ENCODE measurements at places on chromosomes 13 and 19.

- no peak for DNase-seq
Observed at GRCh38 chr19:42634409-42635232, 39.9 kb upstream of the CEACAM8 start.

DNA sequence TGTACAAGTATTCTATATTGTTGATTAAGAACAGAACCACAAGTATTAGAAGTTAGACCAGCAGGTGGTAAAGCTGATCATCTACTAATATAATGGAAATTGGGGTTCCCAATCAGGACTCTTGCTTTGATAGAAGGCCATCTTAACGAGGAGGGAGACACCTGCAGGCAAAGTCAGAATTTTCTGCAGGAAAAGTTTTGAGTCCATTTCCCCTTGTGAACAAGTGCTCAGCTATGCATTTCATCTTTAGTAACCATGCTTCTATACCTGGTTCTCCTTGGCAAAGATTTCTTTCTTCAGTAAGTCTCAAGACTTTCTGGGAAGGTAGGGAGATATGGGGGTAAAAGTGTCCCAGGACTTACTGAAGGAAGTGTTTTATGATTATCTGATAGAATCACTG, 36.1 kb upstream of the USPL1 start:
- DNase-seq: no peak

DNA sequence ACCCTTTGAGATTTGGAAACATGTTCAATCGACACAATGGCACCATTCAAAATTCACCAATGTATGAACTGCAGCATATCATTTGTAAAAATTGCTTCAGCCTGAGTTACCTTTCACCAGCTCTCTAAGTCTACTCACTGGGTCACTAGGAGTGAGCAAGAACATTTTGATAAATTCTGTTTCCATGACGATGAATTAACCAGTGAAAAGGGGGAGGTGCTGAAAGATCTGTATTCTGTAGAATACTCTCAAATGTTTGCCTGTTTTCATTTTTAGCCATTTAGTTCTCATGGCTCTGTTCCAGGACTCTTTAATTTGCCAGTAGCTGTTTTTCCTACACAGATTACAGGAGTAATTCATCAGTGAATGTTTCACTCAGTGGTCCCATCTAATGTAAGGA, 883.4 kb downstream of the DIAPH3 start:
- DNase-seq: no peak

- DNase-seq: no peak
Observed at GRCh38 chr19:3515891-3516422, 9.8 kb downstream of the FZR1 start.

GRCh38 chr13:39612023-39612637, 9.1 kb upstream of the LHFPL6 start:
- peak; percentile 69 for DNase-seq

- no peak for DNase-seq
Observed at GRCh38 chr19:33798681-33799111, 2.0 kb downstream of the KCTD15 start.

Measured in femur (tissue), 1 donor.